ENCODE measurements at places on chromosomes 6 and 20.

DNA sequence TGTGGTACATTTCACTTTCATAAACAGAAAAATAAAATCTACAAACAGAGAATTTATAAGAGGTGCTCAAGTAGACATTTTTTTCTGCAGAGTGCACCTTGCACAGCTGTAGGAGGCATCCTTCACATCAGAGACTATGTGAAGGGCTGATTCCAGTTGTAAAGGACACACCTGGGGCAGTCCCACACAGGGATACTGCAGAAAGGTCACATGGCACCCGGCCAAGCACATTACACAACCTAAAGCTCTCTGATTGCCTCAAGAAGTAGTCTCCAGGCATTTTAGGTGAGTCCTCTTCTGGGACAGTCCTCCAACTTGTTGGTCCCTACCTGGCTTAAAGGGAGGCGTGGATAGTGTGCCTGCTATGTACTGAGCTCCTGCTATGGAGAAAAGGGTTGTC lies 502.9 kb upstream of the NOX3 start:
- no peak for DNase-seq

DNA sequence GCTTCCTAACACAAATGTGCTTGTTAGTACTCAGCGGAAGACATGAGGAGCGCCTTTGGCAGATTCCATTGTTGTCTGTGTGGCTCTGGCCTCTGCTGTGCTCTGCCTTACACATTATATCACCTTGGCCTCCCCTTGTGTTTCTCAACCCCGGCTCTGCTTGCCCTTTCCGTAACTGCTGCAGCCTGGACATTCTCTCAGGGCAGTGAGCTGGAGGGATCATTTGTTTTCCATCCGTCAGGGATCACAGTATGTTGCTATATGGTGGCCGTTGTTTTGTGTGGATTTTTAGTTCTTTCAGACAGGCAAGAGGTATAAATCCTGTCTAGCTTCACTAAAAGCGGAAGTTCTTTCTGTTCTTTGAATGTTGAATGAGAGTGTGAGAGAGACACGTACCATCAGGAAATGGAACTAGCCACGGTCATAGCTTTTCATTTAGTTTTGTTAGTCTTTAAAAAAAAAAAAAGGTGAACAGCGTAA lies 175.1 kb downstream of the JARID2 start:
- DNase-seq: no peak

GRCh38 chr20:10411673-10412072 lies 22.3 kb downstream of the MKKS start:
- DNase-seq: no peak

GRCh38 chr6:87897663-87898062 lies 150.0 kb upstream of the SPACA1 start:
- no peak for DNase-seq

- DNase-seq: no peak
These were observed 33.2 kb downstream of the MAP7 start for GRCh38 chr6:136517002-136517401.

DNA sequence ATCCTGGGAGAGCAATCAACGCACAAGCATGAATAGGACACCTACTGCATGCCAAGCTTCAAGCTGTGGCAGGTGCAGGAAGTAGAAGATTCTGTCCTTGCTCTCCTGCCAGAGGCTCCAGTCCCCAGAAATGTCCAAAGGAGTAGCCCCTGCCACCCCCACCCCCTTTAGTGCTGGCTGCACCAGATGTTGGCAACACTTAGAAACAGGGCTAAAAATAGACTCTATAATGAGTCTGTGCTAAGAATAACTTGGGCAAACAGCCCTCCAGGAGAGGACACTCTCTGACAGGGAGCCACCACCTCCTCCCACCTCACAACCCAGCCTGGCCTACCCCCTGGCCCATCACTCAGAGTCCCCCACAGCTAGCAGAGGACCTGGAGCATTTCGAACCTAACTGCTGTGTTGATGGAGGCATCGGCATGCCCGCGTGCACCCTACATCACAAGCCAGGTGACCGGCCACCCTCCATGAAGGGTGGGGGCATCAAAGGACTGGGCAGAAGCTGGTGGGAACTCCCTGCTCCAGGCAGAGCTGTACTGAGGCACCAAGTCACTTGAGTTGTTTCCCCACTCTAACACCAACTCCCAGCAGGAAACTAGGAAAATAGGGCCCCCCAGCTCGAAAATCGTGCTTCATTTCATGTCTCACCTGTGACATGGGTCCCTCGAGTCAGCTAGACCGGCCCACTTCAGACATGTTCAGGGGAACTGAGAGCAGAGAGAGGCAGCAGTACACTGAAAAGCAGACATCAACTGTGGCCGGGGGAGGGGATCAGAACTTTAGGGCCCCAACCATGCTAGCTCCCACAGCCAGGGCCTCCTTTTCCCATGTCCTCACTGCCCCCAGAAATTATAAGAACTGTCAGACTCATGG lies 18.7 kb downstream of the TFEB start:
- no peak for DNase-seq

DNA sequence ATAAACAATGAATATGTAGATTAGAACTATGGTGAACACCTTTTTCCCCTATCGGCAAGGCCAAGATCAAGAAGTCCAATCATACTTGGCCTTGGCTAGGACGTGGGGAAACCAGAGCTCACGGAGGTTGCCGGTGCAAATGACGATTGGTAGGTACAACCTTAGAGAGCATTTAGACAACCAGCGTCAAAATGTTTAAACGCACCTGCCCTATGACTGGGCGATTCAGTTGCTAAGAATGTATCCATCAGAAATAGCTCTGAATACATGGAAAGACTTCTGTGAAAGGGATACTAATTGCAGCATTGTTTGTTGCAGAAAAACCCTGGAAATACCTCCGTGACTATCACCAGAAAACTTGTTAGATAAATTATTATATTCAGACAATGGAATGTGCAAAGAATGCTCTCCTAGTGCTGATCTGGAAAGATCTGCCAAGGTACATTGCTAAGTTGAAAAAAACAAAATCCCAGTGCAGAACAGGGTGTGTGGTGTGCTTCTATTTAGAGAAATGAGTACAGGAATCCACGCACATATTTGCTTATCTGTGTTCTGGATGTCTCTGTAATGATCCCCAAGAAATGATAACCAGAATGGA lies 48.0 kb upstream of the PTPN1 start:
- no peak for DNase-seq

DNA sequence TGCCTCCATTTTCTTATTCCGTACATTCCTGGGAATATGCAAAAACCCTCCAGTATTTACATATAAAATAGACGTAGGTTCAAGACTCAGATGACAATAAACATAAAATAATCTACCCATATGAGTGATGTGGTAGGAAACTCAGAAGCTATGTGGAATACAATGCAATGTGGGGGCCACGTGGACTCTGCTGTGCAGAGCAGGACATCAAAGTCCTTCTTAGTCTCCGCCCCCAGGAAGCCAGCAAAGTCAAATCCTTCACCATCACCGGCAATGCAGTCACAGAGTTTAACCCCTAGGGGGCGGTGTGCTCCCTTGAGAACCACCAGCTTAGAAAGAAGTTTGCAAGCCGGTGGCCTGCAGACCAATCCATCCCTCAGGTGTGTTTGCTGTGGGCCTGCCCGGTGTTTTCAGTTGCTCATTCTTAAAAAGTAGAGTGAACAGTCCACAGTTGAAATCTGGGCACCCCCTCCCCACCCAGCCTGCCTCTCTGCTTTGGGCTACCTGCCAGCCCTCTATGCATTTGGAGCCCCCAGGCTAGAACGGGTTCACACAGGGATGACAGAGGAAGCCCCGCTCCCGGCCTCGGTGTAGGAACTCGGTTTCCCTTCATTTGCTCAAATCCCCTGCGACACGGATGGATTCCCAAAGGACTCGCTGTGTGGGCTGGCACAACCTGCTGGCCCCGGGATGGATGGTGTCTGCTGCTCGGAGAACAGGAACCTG lies 59.9 kb downstream of the SULF2 start:
- peak; percentile 57 for DNase-seq

DNA sequence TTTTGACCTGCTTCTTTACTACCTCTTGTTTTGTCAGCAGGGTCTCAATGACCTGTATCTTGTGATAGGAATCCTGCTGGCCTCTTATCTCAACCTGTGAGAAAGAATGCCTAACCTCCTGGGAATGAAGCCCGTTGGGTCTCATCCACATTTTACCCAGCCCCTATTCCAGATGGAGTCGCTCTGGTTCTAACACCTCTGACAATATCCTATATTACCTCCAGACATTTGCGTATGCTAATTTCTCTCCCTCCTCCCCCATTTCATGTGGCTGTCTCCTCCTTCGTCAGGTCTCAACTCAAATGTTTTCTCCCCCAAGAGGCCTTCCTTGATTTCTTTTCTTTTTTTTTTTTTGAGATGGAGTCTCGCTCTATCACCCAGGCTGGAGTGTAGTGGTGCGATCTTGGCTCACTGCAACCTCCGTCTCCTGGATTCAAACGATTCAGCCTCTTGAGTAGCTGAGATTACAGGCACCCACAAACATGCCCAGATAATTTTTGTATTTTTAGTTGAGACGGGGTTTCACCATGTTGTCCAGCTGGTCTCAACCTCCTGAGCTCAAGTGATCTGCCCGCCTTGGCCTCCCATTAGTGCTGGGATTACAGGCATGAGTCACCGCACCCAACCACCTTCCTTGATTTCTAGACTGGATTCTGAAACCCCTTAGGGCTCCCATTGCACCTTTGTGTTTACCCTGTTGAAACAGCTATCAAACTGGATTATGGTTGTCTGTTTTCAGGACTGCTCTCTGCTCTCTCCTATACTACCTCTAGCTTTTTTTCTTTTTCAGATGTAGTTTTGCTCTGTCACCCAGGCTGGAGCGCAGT lies 49.5 kb upstream of the B4GALT5 start:
- DNase-seq: no peak
